ENCODE measurements at places on chromosomes 2 and 18. TPM values are rescaled to one million over a fixed set of nuclear protein-coding genes. Genes with fewer than 3 reads are reported as not detected.

Gene KCNG3
- not detected for total RNA-seq

Gene AQP12B
- not detected for total RNA-seq

Gene MYO5B
- total RNA-seq, result 5.2 TPM

Gene CIB4
- not detected for total RNA-seq

Gene TLX2
- not detected for total RNA-seq

Gene CRACDL
- 3.3 TPM for total RNA-seq
